ENCODE measurements at places on chromosomes 3 and 15.
A peak's percentile ranks its signal among the peaks of the same experiment; 100 is the strongest.

DNA sequence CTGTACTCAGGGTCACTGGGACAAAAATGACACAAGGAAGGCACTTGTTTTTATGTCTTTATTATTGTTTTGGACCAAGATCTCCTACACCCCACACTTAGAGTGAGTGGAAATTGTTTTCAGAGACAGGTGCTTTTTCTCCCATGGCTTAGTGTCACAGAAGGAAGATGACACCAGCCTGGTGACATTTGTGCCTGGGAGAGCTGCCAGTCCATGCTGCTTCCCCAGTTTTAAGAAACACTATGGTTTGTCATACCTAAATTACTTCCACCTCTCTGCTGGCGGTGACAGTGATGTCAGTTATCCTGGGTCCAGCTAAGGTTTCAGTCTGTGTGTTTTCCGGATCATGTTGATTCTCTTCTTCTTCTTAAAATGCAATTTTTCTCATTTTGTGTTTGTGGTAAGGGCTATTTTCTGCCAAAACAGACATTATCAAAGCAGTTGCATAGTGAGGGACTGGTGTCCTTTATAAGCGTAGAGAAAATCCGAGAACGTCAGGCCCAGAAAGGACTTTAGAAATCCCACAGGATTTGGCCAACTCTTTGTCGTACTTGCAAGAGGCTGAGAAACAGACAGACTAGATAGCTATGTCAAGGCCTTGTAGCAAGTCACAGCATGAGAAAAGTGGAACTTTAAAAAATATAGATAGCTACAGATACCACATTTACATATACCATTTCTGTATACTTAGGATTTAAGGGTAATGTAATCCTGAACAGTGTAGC is 149.5 kb downstream of the TP63 start:
- DNase-seq: no peak

GRCh38 chr15:27412415-27412814 is 441.4 kb downstream of the GABRG3 start:
- DNase-seq: no peak

GRCh38 chr3:29430558-29430971 is 149.7 kb downstream of the RBMS3 start:
- peak; percentile 74 for DNase-seq

GRCh38 chr3:111616417-111617105 is 21.4 kb upstream of the ZBED2 start:
- DNase-seq: peak; percentile 44

GRCh38 chr3:14524311-14524711 is 15.8 kb downstream of the GRIP2 start:
- peak; percentile 58 for DNase-seq

- no peak for DNase-seq
Observed at GRCh38 chr3:192817506-192817905, 90.2 kb upstream of the FGF12 start.

- no peak for DNase-seq
Observed at GRCh38 chr3:141386611-141387111, 18.4 kb downstream of the ZBTB38 start.

DNA sequence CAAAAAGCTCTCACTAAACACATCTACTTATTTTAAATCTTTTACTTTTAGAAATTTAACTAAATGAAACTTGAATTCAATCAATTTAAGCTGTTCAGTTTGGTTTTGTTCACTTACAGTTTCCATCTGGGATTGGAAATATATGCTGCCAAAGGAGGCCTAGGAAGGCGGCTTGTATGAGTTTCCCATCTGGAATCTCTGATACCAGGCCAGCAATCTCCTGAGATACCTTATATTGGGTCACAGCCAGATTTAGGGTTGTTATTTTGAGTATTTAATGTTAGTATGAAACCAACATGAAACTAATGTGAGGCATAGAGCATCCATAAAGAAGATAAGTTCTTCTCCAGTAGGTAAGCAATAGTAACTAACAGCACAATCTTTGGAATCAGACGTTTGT is 94.6 kb downstream of the GMNC start:
- no peak for DNase-seq

DNA sequence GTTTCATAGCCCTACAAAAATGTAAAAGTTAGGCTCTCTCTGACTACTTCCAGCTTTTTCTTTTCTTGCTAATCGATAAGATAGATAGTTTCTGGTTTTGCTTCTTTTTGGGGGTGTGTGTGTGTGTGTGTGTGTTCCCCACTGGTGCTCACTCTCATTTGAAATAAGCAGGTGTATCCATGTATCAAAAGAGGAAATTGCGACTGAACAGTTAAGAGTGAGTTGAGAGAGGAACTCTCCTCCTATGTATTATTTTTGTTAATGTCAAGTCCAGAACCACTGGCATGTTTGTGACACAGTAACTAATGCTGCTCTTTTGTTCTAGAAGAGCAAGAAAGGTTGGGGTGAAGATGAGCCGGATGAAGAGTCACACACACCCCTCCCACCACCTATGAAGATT is 96.7 kb upstream of the UMPS start:
- no peak for DNase-seq

DNA sequence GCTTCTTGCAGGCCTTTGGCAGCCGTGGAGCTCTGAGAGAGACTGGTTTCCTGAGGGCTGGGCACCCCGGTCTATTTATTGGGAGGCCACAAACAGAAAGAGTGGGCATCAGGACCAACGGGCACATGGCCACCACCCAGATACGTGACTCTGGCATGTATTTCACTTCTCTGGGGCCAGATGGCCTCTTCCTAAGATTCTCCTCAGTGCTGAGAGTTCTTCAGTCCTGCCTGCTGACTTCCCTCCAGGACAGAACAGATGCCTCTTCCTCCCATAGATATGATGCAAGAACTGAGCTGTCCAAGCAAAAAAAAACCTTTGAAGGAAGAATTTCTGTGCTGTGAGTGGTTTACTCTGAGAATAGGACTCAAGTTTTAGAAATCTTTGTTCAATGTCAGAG is 107.7 kb downstream of the IGF2BP2 start:
- peak; percentile 23 for DNase-seq

GRCh38 chr3:6771171-6771570 is 89.7 kb upstream of the GRM7 start:
- no peak for DNase-seq

- DNase-seq: peak; percentile 14
Observed at GRCh38 chr3:23921052-23921511, 4.2 kb downstream of the RPL15 start.

DNA sequence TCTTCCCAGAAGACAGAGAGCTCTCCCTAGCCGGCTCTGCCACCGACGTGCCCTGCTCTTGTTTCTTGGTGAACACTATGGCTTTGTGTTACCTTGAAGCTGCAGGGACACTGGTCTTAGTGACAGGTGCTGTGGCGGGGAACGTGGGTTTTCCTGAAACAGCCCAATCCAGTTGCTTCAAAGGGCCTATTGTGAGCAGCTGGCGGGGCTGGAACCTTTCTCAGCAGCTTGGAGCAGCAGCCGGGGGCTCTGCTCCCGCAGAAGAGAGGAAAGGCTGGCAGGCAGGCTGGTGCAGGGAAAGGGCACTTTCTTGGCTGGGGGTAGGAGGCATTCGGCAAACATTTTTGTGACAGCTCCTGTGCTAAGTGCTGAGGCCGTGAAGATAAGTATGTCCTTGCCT is 12.8 kb downstream of the MYZAP start:
- no peak for DNase-seq

GRCh38 chr15:50873935-50874361 is 34.5 kb upstream of the AP4E1 start:
- no peak for DNase-seq

DNA sequence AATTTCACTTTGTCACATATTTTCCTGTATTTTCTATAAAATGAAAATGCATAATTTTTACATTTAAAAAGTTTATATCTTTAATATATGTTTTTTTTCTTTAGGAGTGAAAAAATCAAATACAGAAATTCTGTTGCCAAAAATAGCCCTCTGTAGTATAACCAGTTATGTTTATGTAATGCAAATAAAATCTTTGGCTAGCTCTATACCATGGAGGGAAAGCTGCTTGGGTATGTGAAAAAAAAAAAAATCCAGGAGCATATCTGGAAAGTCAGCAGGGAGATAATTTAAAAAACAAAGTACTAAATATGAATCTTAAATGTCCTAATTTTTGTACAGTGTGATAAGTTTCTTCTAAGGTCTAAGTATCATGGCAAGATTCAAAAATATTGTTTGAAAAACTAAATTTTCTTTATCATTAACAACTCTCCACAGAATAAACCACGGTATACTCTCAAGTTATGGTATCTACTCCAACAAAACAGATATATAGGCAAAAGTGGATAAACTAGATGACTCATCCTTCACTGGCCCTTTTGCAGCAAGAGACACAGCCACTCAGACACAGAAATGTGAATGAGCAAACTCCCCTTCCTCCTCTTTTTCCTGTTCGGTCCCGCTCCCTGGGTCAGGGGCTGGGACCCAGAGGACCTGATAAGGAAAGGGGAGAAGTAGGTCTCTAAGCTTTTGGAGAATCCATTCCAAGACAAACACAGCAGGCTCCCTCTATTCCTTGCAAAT is 66.6 kb downstream of the PDZRN3 start:
- DNase-seq: no peak

All from M059J (cell line).